ENCODE measurements at places on chromosomes 5 and 9.

DNA sequence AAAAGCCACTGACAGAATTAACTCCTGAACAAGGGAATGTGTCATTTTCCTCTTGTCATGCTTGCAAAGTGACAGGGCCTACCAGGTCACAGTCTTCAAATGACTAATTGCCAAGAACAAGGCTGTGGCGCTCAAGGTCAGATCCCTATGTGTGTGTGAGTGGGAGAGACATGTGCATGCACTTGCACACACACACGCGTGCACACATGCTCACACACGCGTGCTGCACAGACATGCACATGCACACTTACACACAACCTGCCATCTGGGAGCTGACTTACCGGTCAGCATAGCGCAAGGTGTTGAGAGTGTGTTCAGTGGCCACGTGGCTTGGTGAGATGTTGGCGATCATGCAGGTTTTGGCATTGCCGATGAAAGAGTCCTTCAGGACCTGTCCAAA, 69.8 kb downstream of the KIF24 start:
- DNase-seq = no peak

DNA sequence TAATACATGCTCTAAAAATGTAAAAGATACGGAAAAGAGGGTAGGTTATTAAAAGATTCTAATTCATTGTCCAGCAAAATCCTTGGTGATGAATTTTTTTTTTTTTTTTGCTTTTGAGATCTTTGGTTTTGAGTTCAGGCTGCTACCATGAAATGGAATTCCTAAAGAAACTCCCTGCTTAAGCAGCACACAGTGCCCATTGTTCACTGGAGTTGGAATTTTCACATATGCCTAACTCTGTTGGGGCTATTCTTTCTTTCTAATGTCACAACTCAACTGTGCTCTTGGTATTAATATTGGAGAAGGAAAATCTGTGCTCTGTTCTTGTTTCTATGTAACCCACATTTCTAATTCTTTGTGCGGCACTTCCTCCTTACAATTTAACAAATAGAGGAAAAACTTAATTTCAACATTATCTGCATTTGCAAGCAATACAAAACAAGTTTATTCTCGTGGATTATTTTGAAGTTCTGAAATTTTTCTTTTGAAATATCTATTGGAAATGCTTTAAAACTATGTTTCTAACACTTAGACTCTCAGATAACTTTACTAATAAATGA, 21.6 kb downstream of the MATR3 start:
- no peak for DNase-seq

GRCh38 chr5:96963267-96963666, 27.4 kb downstream of the LNPEP start:
- DNase-seq = no peak

DNA sequence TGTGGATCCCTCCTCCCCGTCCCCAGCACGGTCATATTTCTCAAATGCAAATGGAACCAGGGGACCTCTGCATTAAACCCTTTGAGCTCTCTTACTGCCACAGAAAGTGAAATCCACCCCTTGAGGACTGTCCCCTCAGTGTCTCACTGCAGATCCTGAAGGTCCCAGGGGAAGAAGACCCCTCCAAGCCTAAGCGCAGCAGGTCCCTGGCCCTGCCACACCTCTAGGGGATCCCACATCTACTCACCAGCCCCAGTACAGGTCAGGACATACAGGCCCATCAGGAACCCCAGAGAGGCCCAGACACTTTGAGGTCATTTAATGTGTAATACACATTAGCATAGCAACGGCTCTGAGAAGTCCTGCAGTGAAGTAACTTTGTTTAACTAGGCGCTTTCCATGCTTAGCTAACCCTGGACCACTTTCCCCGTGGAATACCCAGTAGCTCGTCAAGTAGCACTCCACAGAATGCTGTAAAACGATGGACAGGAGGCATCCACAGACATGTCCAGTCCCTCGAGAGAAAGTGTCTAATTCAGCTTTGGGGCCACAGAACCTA, 54.7 kb upstream of the ALDH1B1 start:
- no peak for DNase-seq

DNA sequence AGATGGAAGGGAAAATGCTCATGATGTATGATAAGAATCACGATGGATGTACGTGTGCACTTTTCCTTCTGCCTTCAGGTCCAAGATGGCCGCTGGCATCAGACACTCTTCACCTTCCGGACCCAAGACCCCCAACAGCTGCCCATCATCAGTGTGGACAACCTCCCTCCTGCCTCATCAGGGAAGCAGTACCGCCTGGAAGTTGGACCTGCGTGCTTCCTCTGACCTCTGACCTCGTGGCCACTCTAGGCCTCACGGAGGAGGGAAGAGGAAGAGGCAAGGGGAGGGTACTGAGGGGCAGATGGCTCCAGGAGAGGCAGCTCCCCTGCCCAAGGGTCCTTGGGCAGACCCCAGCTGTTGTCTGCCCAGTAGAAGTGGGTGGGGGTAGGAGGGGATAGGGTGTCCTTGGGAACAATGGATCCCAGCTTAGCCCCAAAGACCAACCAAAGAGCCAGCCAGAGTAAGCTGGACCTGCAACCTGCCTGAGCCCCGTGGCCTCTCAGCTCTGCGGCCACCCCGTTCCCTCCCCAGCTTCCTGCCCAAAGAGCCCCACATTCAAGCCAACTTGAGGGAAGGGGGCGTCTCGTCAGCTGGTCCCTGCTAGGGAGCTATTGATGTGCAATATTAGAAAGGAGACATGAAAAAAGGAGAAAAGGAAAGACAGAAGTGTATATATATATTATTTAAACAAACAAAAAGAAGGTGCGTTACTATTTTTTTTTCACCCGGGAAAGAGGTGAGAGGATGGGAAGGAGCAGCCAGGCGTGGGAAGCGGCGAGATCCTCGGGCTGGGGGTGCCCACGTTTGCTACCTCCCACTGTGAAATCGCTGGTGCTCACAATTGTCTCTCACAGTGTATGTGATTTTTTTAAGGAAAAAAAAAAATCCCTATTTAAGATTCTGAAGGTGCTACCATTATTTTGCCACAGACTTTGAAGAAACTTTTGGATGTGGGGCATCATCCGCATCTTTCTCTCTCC, 12.1 kb upstream of the ORM1 start:
- peak; percentile 14 for DNase-seq

DNA sequence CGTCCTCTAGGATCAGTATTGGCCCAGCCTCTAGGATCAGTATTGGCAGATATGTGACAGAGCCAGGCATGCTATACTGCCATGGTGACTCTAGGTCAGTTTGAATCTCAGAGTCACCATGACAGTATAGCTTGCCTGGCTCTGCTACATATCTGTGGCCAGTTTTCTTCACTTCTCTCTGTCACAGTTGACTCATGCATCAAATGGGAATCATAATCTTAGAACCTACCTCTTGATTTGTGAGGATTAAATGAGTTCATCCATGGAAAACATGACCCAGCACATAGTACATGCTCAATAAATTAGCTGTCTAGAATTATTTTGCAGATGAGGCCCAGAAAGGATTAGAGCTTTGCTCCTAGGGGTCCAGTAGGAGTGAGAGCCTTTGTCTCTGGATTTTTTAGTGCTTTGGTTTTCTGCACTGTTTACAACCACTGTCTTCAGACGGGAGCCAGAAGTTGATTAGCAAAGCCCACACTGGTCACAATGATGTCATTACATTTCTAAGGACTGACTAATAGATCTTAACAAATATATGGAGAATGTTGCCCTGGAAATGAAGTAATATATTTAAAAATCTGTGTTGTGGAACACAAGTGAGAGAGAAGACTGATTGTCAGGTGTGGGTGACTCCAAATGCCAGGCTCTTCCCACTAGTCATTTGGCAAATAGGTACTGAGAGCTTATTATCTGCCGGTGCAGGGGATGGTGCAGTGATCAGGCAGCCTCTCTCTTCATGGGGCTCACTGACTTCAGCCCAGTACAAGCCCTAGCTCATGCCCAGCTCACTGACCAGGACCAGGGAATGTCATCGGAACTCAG, 76.0 kb downstream of the COL15A1 start:
- no peak for DNase-seq

GRCh38 chr9:118295413-118295812, 591.2 kb downstream of the TLR4 start:
- no peak for DNase-seq

DNA sequence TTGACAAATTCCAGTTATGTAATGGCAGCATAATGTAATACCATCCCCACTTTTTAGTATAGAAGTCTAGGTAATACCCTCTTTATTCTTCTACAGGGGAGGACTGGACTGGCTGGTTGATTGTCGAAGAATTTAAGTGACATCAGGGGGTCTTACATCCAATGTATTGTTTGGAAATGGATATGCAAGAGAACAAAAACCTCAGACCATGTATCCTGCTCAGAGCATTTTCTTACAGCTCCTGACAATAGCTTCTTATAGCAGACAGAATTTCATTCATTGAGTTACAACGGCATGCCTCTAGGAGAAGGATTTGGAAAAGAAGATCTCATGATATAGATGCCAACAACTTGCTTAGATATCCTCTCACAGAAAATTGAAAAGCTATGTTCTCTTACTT, 2032.3 kb downstream of the EFNA5 start:
- DNase-seq = no peak

DNA sequence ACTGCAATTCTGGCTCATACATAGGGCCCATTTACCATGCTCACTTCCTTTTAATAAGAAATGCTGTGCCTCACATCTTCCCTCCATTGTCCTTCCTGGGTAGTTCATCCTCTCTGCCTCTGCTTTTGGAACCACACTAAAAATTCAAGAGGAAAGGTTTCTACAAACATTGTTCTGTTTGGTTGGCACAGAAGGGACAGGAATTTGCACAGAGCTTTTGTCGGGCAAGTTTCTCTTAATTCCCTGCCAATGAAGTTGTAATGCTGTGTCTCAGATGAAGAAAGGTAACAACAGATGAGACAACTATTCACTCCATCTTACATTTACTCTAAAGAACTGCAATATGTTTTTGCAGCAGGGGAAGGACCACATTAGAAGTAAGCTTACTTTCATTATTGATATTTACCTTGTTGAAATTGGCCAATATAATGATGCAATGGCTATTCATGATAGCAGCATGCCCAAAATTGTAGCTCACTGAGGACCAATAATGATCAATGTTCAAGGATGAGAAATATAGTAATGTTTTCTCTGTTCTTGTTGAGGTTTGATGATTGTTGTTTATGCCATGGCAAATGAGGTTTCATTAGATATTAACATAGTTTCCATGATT, 82.5 kb upstream of the HMHB1 start:
- DNase-seq = no peak

DNA sequence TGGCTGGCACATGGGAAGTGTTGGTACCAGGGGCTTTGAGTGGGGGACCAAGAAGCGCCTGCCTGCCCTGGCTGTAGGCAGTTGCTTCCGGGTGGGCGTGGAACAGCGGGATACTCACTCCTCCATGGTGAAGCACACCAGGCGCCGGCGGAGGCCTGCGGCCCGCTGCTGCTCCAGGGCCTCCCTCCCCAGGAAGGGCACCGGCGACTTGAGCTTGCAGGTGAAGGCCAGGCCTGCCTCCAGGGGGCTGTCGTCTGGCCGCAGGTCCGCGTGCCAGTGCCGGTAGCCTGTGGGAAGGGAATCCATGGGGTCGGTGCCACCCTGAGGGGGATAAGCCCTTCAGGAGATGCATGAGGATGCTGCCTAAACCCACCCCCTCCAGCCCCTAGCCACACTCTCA, 34.3 kb downstream of the DBH start:
- no peak for DNase-seq

DNA sequence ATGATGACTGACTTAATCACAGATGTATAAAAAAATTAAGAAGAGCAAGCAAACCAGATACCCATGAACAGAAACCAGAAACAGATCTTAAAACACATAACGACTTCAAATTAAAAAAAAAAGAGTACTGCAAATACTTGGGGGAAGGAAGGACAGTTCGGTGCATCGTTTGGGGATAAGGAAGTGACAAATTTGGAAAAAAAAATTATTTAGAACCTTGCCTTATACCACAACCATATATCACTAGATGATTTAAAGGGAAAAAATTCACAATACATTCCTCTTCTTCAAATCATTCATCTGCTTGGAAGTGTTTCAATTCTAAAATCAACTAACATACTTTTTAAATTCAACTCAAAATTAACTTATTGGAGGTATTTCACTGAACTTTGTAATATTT, 1038.6 kb upstream of the DMAC1 start:
- DNase-seq = no peak

DNA sequence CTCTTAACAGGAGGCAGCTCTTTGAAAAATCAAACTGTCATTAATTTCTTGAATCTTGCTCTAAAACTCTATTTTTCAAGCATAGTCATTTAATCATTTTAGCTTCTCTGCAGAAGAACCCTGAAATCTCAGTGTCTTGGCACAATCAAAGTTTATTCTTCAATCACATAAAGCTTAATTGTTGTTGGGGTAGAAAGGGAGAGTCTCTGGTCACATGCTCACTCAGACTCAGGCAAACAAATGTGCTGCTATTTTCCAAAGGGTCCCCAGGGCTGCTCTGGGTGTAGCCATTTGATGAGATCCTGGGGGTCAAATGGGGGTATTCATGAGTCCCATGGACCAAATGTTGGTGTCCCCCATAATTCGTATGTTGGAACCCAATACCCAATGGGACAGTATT, 114.8 kb downstream of the MSX2 start:
- DNase-seq = no peak
